CD4-positive, alpha-beta T cell treated with Interferon alpha-2 for 1 hour (primary cell): ENCODE measurements at places on chromosomes 12 and 14.
A peak's percentile ranks its signal among the peaks of the same experiment; 100 is the strongest.

DNA sequence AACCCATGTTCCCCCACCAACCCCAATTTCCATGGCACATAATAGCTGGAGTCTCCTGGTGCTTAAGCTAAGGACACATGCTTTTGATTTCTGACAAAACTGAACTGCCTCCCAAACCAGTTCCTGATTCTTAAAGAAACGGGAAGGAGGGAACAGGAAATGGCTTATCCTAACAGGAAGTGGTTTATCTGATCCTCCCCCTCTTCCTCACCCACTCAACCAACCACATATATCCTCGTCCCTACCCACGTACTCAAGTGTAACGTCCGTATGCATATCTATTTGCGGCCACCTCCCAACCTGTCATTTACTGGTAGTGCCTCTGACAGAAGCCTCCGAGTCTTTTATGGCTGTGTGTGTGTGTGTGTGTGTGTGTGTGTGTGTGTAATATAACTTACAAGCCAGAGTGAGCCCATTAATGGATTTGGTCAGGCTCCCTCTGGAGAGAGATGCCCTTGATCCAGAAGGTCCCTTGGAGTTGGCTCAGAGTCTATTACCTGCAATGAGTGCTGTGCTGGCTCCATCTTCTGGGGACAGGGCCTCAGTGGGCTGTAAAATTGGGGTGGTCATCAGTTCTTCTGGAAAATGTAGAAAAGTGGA is 7.7 kb downstream of the DAZAP2 start:
- DNase-seq, result peak; percentile 75

DNA sequence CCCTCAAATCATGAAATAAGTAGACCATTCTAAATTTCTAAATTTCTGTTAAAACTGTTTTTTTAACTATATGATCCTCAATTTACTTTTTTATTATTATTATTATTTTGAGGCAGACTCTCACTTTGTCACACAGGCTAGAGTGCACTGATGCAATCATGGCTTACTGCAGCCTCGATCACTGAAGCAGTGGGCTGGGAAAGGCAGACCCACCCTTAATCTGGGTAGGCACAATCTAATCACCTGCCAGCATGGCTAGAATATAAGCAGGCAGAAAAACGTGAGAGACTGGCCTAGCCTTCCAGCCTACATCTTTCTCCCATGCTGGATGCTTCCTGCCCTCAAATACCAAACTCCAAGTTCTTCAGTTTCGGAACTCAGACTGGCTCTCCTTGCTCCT is 2.3 kb downstream of the ERO1A start:
- no peak for DNase-seq

DNA sequence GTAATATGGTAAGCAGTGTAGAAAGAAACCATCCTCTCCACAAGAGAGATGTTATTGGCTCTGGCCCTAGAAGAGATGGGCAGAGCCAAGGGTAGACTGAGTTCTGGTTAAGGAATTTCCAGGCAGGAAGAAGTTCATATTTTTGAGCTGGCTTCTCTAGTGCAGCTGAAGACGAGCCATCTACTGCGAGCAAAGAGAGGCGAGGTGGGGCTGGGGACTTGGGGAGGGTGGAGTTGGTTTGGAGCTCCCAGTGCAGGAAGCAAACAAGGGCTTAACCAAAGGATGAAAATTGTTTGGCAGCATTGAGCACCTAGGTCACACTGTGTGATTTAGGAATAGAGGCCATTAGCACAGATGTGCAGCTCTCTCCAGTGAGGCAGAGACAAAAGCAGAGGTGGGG is 239.6 kb downstream of the ZFP36L1 start:
- DNase-seq, result no peak

- DNase-seq, result peak; percentile 15
These were observed at the start of gene NYNRIN for GRCh38 chr14:24398653-24399446. Gene NYNRIN (plus strand): TSS chr14:24399003. CDS start chr14:24399247, 244 bp downstream.

DNA sequence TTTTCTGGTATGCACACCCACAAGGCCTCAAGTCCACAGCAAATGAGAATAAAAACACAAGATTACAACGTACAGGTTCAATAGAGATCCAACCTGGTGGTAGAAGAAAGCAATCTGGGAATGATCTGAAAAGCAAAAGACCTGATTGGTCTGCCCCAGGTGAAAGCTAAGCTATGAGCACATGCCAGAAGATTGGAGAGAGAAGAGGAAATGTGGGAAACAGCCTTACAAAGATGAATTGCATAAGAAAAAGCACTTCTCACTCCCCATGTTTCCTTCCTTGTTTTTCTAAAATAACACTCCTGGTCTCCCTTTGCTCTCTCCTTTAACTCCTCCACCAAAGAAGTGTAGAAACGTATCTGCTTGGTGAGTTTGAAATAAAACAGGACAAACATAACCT is 77.3 kb upstream of the ANO6 start:
- DNase-seq, result no peak

DNA sequence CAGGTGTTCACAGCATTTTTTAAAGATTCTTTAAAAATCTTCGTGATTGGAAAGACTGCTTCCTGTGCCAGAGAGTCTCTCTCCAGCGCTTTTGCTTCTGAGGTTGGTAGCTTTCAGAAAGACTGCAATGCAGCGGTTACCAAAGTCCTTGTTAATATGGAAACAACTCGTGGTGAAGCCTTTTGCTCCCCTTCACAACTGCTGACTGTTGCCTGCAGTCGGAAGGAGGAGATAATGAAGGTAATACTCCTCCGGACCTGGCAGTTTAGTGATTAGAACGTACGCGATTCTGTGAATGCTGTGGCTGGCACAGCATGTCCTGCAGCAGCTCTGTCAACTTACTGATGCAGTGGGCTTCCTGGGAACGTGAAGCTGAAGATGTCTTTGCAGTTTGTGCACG is 50.9 kb downstream of the TRAF3 start:
- DNase-seq, result no peak

DNA sequence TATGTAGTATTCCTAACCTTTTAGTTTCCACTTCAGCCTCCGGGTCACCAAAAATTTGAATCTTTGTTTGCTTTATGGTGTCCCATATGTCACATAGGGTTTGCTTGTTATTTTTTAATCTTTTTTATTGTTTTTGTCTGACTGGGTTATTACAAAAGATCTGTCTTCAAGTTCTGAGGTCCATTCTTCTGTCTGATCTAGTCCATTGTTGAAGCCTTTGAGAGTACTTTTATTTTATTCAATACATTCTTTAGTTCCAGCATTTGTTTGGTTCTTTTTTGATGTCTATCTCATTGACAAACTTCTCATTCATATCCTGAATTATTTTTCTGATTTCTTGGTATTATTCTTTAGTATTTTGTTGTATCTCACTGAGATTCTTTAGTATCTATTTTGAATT is 99.8 kb downstream of the GPR65 start:
- DNase-seq, result no peak

- no peak for DNase-seq
These were observed 329.5 kb downstream of the RPL10L start for GRCh38 chr14:46322076-46322475.

DNA sequence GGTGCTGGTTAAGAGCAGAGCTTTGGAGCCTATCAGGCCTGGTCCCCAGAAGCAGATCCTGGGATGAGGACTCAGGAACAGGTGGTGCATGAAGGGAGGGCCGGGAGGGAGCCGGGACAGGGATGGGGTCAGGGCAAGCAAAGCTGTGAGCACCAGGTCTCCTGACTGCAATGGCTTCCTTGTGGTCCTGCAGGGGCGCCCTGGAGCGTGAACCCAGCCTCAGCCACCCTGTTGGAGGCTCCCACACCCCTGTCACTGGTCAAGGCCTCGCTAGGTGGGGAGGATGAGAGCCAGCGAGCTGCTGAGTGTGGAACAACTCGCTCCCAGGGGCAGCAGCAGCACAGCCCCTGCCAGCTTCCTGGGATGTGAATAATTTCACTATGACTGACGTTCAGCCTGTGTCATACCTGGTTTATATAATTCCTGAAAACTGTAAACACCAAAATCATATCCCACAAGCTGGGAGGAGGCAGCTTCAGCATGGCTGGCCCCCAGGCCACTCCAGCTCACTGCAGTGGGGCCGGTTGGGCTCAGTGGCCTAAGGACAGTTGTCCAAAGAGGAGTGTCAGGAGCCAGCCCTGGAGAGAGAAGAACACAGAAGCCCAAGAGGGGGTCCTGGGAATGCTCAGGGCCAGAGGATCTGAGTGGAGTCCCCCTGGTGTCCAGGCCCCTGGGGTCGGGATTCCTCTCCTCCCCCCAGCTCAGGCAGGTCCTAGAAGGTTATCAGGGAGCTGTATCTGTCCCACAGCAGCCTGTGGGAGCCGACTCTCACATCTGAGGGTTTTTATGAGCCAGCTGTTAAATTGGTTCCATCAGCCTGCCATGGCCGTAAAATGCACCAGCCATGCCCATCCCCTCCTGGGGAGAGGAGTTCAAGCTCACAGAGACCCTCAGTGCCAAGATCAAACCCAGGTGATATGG is 272.9 kb downstream of the ADGRD1 start:
- no peak for DNase-seq

- no peak for DNase-seq
These were observed 33.8 kb upstream of the DUSP6 start for GRCh38 chr12:89386138-89386537.

DNA sequence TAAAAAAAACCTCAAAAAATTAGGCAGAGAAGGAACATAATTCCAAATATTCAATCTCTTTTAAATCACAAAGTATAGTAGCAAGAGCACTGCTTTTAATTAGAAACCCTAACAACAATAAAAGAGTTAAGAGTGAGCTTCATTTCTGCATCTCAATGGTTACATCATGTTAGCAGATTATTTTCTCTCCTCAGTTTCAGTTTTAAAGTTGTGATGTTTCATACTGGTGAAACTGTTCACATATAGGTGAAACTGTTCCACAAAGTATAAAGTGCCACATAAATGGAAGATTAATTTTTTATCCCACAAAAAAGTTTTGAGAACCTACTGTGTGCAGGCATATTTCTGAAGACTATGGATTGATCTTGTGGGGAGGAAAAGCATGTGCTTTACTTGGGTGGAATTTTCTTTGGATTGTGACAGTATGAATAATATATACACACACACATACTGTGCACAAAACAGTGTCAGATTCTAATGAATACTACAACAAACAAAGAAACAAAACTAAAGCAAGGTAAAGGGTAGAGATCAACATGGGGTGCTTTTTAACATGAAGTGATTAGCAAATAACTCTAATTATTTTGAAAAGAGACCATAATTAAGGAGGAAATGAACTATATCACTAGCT is 17.1 kb downstream of the LUM start:
- no peak for DNase-seq

- no peak for DNase-seq
These were observed 209.4 kb downstream of the RASSF9 start for GRCh38 chr12:85626784-85627171.

DNA sequence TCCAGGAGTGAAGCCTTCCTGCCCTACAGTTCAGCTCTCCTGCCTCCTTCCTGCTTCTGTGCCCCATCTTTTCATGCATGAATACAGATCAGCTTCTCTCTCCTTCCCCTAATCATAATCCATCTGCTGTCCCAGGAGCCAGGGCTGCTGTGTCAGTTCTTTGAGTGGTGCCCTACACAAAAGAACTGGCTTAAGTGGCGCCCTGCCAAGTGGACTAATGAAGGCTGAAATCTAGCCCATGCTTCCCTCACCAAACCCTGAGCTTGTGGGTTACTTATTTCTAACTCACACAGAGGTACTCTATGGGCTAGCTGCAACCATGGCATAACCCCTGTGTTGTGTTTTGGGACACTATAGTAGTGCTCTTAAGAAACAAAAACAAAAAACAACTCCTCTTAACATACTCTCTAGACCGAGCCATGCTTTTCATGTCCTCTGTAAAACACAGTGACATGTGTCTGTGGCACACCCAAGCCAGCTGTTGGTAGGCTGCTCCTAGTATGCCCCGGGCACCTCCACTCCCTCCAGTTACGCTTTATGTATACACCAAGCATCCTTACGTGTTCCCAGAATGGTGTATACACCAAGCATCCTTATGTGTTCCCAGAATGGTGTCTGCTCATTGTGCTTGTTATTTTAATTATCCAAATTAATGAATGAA is 19.3 kb upstream of the ETV6 start:
- no peak for DNase-seq

DNA sequence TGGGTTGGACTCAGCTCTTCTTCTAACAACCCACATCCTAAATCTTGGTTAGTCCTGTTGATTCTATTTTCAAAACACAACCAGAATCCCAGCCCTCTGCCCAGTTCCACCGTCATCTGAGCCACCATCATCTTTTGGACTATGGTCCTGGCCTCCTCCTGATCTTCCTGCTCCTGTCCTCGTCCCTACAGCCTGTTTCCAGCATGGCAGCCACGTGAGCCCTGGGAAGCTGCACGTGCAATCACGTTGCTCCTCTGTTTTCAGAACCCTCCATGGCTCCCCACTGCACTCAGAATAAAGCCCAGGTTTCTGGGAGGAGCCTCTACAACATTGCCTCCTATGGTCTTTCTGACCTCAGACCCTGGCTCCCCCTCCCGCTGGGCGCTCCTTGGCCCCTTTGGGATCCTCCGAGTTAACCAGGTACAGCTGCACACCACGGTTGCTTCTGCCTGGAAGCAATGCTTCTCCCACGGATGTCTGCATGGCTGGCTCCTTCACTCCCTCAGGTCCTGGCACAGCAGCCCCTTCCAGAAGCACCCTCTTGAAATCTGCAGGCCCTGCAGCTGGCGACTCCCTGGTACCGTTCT is 44.5 kb downstream of the BEGAIN start:
- no peak for DNase-seq

DNA sequence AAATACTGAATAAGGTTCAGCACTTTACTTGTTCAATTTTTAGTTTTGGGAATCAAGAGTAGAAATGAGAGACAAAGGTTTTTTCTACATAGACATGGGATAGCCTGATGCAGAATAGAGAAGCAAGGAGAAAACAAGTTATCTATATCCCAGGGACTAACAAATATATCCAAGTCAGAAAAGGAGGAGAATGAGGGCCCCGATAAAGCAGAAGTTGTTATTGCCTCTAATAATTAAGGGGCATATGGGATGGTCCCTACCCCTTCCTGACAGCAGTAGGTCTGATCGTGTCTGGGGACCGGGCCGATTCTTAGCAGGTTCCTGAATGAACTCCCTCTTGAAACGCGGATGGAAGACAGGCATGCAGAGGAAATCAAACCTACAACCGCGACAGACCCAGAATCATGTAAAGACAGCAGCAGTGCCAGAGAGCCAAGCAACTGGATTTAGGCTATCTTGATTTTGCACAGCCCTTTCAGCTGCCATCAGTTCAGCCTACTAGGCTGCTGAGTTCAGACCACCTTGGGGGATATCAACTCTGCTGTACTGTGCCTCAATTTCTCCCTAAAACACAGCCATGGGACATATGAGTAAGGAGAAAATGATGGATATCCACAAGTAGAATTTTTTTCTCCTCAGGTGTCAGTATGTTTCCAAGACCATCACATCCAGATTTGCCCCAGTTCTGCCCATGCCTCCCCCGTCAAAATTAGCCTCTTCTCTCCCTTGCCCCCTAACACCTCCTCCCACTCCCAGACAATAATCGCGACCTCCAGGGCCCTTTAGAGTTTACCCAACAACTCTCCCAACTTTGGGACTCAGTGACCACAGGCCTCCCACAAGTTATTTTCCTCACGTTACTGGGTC is 706 bp downstream of the PRMT5 start:
- no peak for DNase-seq

DNA sequence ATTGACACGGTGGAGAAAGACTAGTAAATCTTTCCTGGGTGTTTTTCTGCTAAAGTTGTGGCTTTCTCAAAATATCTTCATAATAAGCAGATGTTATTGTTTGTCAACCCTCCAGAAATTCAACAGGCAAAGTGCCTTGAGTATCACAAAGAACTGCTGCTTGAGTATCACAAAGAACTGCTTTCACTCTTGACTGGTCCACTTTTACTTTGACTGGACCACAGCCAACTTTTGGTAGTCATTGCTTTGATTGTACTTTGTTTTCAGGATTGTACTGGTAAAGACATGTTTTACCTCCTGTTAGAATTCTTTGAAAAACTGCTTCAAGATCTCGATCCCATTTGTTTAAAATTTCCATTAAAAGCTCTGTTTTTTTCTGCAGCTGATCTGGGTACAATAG is 62.6 kb downstream of the PDZRN4 start:
- DNase-seq, result no peak
